ENCODE measurements at places on chromosomes 12 and 14. TPM values are rescaled to one million over a fixed set of nuclear protein-coding genes. Genes with fewer than 3 reads are reported as not detected.

DNA sequence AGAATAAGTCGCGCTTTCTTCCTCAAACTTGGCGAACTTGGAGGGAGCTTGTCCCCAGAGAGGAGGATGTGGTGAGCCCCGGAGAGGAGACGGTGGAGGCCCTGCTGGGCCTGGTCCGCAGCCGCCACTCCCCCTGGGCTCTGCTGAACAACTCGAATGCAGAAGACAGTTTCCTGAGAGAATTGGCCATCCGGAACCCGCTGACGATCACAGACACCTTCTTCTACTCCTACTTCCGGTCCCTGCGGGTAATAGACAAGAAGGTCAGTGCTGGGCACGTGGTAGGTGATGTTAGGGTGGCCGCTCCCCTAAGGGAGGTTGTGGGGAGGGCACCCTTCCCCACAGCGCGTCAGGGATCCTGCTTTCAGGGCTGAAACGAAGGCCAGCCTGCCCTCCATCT is 1.6 kb downstream of the LRRC43 start:
- no peak for DNase-seq

Gene PSME1
- total RNA-seq: 158 TPM

Gene OASL
- 0.75 TPM for total RNA-seq

DNA sequence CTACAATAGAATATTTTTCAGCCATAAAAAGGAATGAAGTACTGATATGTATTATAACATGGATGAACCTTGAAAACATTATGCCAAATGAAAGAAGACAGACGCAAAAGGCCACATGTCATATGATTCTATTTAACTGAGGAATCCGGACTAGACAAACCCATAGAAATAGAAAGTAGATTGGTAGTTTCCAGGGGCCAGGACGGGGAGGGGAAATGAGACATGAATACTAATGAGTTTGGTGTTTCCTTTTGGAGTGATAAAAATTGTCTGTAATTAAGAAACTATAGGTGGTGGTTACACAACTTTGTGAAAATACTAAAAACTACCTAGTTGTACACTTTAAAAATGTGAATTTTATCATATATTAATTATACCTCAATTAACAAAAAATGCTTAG is 247.6 kb downstream of the BCAT1 start:
- no peak for DNase-seq

Data from esophagus muscularis mucosa (tissue), 4 donors.